ENCODE measurements at places on chromosomes 6 and 20. TPM values are rescaled to one million over a fixed set of nuclear protein-coding genes. Genes with fewer than 3 reads are reported as not detected.

Gene MYLK4
- 0.56 TPM for total RNA-seq

Gene CRIP3
- 0.95 TPM for total RNA-seq

Gene NMBR
- not detected for total RNA-seq

Gene TGM3
- 0.32 TPM for total RNA-seq

Gene EXOC2
- total RNA-seq = 28.5 TPM

Gene TSBP1
- total RNA-seq = not detected

Gene TREML1
- total RNA-seq = 2.0 TPM

Gene RAB44
- total RNA-seq = 0.95 TPM

Gene PREX1
- 78.2 TPM for total RNA-seq

Gene SLC22A2
- total RNA-seq = not detected

Gene RGS17
- total RNA-seq = 0.59 TPM

Gene BPIFB1
- 263 TPM for total RNA-seq

Gene NRM
- total RNA-seq = 10.0 TPM

Gene BTN1A1
- not detected for total RNA-seq

Gene ANKRD6
- 17.7 TPM for total RNA-seq

Gene SRMS
- not detected for total RNA-seq

Gene CLPSL2
- not detected for total RNA-seq

Gene SNPH
- total RNA-seq = 3.8 TPM

Gene CCDC170
- total RNA-seq = 5.4 TPM
